ENCODE measurements at places on chromosomes 1 and 21. TPM values are rescaled to one million over a fixed set of nuclear protein-coding genes. Genes with fewer than 3 reads are reported as not detected.

CALML6 gene
- total RNA-seq: not detected

DNA sequence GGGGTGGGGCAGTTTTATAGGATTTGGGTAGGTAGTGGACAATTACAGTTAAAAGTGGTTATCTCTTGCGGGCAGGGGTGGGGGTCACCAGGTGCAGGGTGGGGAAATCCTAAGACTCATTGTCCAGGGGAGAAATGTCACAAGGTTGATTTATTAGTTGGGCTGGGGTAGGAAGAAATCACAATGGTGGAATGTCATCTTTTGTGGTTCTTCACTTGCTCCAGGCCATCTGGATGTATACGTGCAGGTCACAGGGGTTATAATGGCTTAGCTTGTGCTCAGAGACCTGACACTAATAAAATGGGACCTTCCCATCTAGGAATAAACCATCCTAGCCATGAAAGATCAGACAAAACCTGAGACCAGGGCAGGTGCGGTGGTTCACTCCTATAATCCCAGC lies 11.5 kb downstream of the TEX46 start:
- H3K27me3 ChIP-seq: no peaks in the 10 kb centered on the region
- H3K36me3 ChIP-seq: no peaks in the 10 kb centered on the region
- H3K4me3 ChIP-seq: no peak overlapping the region
- DNase-seq: no peak

GRCh38 chr1:73859227-73859626 lies 338.7 kb downstream of the LRRIQ3 start:
- no peaks in the 10 kb centered on the region for H3K36me3 ChIP-seq
- DNase-seq: no peak
- no peaks in the 10 kb centered on the region for H3K4me1 ChIP-seq
- H3K27ac ChIP-seq: no peak overlapping the region
- H3K4me3 ChIP-seq: no peak overlapping the region

GRCh38 chr21:44803651-44804050 lies 2.0 kb upstream of the UBE2G2 start:
- H3K27ac ChIP-seq: no peak overlapping the region
- no peak for DNase-seq
- H3K36me3 ChIP-seq: peaks cover 85% of the 10 kb centered on the region
- no peak overlapping the region for H3K4me3 ChIP-seq

DNA sequence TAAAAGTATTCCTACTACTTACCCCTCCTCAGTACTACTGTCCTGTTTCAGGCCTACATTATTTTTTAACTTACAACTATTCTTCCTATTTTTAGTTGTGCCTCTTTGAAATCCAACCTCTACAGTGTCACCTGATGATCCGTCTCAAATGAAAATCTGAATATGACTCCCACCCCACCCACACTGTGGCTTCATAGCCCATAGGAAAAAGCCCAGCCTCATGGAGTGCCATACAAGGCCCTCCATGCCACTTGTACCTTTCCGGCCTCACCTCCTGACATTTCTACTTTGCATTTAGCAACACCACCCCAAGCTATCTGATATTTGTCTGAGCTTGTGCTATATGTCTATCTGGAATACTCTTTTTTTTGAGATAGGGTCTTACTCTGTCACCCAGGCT lies 49.3 kb downstream of the TRAF5 start:
- DNase-seq: no peak
- no peak overlapping the region for H3K27ac ChIP-seq
- H3K36me3 ChIP-seq: peaks cover 11% of the 10 kb centered on the region
- H3K4me3 ChIP-seq: no peak overlapping the region

FALEC gene
- not detected for total RNA-seq

THEMIS2 gene
- 0.09 TPM for total RNA-seq

- no peak overlapping the region for H3K4me3 ChIP-seq
- no peaks in the 10 kb centered on the region for H3K27me3 ChIP-seq
- no peaks in the 10 kb centered on the region for H3K4me1 ChIP-seq
- no peak for DNase-seq
- no peaks in the 10 kb centered on the region for H3K36me3 ChIP-seq
- H3K27ac ChIP-seq: no peak overlapping the region
Observed at GRCh38 chr1:247290576-247290975, 34.7 kb downstream of the VN1R5 start.

DNA sequence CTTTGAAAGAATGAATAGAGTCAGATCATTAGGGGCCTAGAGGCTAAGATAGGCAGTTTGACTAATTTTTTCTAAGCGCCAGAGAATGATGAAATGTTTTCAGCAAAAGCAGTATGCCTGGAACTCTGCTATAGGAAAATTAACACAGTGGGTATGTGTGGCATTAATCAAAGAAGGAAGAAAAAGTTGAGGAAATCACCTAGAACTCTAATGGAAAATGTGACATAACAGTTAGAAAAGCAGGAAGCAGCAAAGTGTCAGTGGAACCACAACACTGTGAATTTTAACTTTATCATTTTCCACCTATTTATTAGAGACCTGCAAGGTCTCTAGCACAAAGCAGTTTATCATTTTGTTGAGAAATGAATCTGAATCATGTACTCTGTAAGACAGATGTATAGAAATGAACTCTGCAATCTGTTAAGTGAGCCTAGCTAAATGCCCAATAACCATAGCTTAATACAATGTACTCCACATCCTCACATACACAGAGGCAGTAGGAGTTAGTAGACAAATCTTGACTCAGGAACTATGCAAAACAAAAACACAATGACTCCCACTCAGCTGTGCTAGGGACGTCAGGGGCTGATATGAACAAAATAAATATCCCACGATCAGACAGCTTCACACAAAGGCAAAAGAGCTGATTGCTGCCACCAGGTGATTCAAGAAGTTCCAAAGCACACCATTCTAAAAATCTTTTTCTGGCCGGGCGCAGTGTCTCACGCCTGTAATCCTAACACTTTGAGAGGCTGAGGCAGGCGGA lies 500.7 kb upstream of the NFIA start:
- H3K27me3 ChIP-seq: no peaks in the 10 kb centered on the region
- no peak overlapping the region for H3K4me3 ChIP-seq
- no peak for DNase-seq

- no peak overlapping the region for H3K27ac ChIP-seq
- H3K36me3 ChIP-seq: no peaks in the 10 kb centered on the region
- no peak overlapping the region for H3K4me3 ChIP-seq
- DNase-seq: no peak
- H3K4me1 ChIP-seq: no peaks in the 10 kb centered on the region
Observed at GRCh38 chr1:91224878-91225277, 179.8 kb downstream of the HFM1 start.

DNA sequence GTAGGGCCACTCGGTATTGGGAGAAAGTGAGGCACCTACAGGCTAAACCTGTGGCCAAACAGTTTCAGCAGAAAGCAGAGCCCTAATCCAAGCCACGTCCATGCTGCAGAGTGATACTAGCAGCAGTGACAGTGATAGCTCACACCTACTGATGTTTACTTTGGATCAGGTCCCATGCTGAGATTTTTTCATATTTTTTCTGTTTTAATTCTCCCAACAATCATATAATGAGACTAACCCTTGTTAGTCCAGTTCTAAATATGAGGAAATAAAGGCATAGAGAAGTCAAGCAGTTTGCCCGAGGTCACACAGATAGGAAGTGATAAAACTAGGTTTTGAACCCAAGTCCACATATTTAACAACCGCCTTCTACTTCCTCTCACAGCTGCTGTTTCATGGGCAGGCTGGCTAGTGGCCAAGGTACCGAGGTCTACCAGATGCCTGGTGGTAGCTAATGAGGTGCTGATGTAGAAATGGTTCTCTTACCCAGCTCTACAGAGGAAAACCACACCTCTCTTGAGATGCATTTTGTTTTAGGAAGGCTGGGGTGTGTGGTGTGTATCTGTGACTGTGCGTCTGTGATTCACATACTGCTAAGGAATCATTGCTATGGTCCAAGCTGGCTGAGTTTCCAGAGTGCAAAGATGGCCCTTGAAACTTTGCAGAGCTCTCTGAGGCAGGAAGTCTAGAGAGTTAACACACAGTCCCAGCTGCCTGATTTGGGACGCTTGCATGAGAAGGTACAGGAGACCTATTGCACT lies 80.3 kb upstream of the ARTN start:
- DNase-seq: no peak
- H3K4me3 ChIP-seq: no peak overlapping the region
- H3K36me3 ChIP-seq: peaks cover 24% of the 10 kb centered on the region
- no peak overlapping the region for H3K27ac ChIP-seq

LY9 gene
- not detected for total RNA-seq

BRDT gene
- total RNA-seq: not detected

PADI4 gene
- total RNA-seq: not detected

DNA sequence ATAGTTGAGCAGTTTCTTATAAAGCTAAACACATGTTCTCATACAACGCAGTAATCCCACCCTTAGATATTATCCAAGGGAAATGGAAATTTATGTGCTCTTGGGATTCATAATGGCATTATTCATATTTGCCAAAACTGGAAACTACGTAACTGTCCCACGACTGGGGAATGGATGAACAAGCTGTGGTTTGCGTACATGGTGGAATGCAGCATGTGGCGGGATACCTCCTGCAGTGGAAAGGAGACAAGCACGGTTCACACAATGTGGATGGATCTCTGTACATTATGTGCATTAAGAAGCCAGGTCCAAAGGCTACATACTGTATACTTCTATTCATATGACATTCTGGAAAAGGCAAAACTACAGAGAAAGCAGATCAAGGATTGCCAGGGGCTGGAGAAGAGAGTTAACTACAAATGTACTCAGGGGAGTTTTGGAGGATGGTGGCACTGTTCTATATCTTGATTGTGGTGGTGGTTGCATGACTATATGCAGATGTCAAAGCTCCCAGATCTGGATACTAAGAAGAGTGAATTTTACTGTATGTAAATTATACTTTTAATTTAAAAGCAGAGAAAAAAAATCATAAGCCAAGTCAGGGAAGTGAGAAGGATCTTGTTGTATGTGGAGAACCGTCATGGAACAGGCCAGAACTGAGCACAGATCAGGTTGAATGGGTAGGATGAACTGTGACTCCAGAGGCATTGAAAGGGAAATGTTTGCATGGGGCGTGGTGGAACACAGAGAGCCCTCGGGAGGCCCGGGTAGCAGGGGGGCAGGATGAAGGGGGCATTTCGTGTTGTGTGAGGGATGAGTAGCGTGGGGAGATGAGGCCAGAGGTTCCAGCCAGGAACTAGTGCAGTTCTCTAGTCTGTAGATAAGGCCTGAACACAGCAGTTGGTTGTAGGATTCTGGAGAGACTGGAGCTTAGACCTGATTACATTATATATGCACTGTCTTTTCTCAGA lies 90.7 kb downstream of the GALNT2 start:
- H3K4me1 ChIP-seq: peaks cover 12% of the 10 kb centered on the region
- no peak overlapping the region for H3K27ac ChIP-seq
- H3K27me3 ChIP-seq: no peaks in the 10 kb centered on the region
- no peak overlapping the region for H3K4me3 ChIP-seq
- DNase-seq: no peak

SLC16A4 gene
- 17.4 TPM for total RNA-seq
